ENCODE measurements at places on chromosomes 2 and 18.

GRCh38 chr2:27001950-27002349, 30.8 kb upstream of the TMEM214 start:
- no peak for DNase-seq

- no peak for DNase-seq
Observed at GRCh38 chr2:124882423-124882822, 857.3 kb downstream of the CNTNAP5 start.

GRCh38 chr2:57119141-57119540, 927.5 kb upstream of the VRK2 start:
- DNase-seq: no peak

DNA sequence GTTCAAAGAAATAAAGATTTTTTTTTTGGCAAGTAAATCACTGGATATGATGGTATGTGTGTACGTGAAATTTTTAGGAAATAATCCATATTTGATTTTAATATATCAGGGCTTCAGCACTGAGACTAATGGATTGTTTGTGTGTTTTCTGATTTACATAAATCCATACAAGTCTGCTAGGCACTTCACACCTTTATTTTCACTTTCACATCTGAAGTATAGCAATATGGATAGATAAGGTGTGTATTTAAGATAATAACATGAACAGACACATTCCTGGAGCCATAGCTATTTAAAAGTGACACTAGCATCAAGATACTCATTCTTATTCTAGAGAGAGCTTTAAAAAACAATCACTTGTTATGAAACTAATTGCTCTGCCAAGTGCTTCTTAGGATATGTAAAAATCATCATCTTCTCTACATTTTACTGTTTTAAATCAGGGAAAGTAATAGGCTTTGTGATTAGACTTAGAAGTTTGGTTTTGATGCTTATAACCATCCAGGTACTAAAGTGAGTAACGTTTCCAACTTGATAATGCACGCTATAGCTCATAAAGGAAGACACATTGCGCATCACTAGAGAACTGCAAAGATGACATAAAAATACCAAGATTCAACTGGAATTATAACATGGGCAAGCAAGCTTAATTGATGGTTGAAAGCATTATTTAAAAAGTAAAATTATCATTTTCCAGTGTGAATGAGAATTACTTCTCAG, 208.9 kb downstream of the ZEB2 start:
- DNase-seq: no peak

DNA sequence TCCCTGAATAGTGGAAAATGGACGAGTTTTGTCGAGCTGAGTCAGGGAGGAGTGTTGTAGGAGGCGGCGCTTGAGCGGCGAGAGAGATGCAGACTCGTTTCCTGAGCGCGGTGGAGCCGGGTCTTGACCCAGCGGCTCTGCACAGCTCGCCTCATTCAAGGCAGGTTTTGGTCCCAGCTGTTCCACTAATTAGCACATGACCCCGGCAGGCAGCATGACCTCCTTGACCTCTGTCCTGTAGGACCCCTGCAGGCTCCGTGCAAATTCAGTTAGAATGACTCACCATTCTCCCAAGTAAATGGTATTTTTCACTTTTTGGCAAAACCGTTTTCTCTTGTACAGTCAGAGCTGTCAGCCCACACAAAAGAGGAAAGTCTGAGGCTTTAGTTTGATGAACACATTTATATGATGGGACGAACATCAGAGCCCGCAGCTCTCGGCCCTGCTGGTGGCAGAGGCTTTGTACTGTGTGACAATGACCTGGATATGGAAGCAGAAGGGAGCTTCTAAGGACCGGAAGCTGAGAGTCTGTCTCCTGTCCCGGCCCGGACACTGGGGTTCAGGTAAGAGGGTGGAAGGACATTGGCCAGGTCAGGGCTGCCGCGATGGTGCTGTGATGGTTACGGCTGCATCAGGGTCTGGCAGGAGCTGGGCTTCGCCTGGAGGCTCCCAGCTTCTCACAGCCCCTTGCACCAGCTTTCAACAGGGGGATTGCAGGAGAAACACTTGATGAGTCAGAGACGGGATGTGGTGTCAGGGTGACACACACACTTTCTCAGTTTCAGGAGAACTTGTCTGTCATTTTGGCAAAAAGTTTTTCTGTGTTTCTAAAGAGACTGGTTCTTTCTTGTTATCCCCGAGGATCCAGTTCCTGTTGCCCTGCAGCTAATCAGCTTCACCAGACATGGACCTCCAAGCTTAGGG, 29.9 kb upstream of the ALKAL2 start:
- no peak for DNase-seq

- DNase-seq: no peak
Observed at GRCh38 chr2:86035376-86035882, 70.3 kb downstream of the POLR1A start.

DNA sequence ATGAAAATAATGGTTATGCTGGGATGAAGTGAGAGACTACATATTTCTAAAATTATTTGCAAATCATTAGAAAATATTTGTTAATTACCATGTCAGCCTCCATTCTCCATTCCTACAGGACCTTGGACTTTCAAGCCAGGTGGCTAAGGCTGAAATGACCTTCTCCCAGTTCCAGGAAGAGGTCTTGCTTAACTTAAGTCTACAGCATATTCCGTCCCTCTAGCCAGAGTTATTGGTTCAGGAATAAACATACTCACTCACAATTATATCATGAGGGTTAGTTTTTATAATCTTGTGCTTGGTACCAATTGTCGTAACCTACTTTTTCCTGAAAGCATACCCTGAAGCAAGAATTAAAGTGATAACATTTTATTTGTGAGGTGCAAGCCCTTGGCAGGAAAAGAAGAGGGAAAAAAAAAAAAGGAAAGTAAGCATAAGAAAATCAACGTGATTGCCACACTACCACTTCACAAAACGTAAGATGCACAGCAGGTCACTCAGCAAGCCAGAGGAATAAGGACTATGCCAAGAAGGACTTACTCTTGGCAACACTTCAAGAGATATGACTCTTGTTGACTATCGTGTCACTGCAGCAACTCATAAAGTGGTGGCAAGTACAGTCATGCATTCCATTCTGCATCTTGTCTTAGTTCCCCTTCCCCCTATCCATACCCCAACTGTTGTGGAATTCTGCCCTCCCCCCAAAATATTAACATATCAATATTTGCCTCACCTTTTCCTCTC, 479.1 kb downstream of the MBD2 start:
- no peak for DNase-seq

- DNase-seq: no peak
Observed at GRCh38 chr2:178455947-178456346, 4.8 kb downstream of the PJVK start.

- DNase-seq: no peak
Observed at GRCh38 chr18:28485918-28486317, 309.0 kb upstream of the CDH2 start.

DNA sequence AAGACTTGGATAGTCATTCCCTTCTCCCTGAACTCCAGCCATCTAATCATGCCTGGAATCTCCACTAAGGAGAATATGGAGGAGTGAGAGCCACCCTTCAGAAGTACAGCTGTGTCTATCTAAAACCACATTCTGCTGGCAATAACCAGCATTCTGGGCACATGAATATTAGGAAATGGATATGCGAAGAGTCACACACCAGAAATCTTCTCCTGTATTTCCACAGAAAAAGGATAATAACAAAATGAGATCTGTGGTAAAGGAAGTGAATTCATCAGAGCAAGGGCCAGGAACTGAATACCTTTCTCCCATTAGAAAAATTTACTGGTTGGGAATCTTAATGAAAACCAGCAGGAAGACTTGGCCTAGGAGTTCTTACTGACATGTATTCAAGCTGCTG, 218.8 kb downstream of the SCG2 start:
- DNase-seq: no peak

- DNase-seq: no peak
Observed at GRCh38 chr2:234146087-234146826, 95.8 kb downstream of the SPP2 start.

- peak; percentile 48 for DNase-seq
Observed at GRCh38 chr2:230902180-230902899, 22.7 kb downstream of the GPR55 start.

DNA sequence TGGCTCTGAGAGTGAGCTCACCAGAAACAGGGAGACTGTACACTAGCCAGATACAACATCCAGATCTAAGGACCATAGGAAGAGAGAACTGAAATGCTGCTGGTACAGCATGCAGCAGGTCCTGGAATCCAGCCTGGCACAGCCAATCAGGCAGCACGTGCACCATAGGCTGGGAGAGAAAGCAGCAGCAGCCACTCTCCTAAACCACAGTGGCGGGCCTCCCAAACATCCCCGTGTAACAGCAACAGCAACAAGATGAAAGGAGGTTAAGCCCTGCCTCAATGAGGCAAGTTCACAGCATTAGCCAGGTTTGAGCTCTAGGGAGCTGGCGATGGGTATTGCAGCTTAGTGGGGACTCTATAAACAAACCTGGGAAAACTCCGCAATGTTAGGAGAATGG, 192.0 kb downstream of the EPHA4 start:
- no peak for DNase-seq

DNA sequence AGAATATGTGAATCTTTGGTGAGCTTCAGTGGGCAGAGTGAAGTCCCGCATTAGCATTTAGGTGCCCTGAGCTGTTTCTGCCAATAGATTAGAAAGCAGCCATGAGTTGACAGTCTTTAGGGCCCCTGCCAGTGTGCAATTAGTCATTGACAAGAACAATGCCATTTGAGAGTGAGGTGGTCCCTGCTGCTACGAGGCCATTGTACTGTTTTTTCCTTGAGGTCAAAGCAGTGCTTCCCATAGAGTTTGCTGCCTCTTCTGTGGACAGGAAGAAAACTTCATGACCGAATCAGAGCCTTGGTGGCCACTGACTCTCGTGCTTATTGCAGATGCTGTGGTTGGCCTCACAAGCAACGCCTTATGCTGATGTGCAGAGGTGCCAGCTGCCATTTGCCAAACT, 102.7 kb downstream of the SH3BP4 start:
- DNase-seq: no peak

- no peak for DNase-seq
Observed at GRCh38 chr2:161161074-161161706, 962 bp downstream of the TANK start.

DNA sequence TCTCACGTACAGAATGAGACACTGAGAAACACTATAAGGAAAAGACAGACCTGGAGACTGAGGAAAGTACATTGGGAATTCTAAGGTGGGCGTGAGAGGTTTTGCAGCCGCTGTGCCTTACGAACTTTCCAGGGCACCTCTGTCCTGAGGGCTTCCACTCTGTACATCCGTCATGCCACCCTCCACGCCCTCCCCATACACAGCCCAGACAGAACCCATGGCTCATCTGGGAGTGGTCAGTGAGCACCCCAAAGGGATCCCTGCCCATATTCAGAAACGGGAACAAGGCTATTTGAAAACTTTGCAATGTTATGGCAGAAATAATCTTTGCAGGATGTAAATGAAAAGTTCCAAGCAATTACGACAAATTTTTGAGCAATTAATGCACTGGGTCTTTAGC, 95.4 kb upstream of the ZNF532 start:
- no peak for DNase-seq

- DNase-seq: no peak
Observed at GRCh38 chr2:233358947-233359346, 4.7 kb downstream of the DGKD start.

DNA sequence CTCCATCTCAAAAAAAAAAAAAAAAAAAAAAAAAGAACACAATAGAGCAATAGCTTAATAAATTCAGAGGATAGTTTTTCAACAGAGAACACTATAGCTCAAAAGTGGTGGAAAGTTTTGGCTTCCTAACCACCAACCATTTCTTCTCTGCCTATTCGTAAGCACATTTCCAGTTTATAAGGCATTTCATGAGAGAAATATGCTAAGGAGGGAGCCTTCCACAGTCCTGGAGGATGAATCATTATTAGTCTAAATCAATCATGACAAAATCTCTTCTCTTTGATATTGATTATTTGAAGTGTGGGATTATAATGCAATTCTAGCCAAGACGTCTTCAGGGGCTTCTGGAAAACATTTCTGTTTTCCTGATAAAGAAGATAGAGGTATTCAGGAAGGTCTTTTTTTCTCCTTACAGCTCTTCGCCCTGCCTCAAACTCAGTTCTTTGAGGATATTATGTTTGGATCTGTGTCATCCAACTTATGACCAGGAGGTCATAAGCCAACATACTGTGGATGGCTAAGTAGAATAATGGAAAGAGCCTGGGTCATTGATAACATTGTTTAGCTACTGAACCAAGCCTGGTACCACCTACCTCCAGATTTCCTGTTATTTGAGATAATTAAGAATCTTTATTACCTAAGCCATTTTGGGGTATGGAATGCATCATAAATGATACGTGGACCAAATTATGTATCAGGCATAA, 207.3 kb downstream of the TRIB2 start:
- DNase-seq: no peak

DNA sequence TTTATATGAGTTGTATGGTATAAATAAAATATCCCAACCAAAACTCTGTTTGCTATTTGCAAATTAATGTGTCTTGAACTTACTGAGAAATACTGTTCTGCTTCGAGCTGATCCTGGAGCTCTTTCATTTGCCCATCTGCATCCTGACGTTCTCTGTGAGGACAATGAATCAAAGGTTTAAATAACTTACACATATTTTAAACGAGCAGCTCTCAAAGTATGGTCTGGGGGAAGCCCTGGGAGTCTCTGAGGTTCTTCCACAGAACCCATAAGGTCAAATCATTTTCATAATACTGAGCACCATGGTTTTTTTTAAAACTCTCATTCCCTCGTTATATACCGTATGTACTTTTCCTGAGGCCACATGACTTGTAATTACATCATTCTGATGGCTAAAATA, 46.7 kb downstream of the SLC66A3 start:
- no peak for DNase-seq

DNA sequence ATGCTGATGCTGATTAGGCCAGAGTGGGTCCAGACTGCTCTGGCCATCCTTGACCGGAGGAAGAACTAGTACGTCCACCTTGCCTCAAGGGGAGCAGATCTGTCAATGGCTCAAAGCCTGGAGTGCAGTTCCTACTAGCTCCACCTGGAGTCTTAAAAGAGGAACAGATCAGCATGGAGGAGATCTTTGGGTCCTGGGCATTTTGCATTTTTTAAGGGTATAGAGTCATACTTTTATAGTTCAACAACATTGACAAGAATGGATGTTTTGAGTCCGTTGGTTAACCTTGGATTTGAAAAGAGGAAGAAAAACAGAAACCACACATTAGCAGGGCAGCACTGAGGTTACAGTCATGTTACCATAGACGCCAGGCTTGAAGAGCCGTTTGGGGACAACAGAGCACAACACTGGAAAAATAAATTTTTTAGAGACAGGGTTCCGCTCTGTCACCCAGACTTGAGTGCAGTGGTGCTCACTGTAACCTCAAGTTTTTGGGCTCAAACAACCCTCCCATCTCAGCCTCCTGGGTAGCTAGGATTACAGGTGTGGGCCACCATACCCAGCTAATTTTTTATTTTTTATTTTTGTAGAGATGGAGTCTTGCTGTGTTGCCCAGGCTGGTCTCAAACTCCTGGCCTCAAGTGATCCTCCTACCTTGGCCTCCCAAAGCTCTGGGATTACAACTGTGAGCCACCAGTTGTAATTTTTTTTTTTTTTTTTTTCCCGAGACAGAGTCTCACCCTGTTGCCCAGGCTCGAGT, 78.5 kb downstream of the PRKCE start:
- no peak for DNase-seq

All from stimulated activated CD4-positive, alpha-beta T cell treated with anti-CD3 and anti-CD28 coated beads, Interleukin-1b, Interleukin-23, amount 100 ng/mL, for 24 hours (primary cell).